ENCODE measurements at places on chromosomes 5 and 9. TPM values are rescaled to one million over a fixed set of nuclear protein-coding genes. Genes with fewer than 3 reads are reported as not detected.

The ARL10 gene
- total RNA-seq, result 29.5 TPM

The SPIN1 gene
- total RNA-seq, result 151 TPM

The PCDHB6 gene
- 2.4 TPM for total RNA-seq

The DRD1 gene
- total RNA-seq, result not detected

The HNRNPK gene
- 716 TPM for total RNA-seq

The GRIN3A gene
- 0.42 TPM for total RNA-seq

The EXOSC2 gene
- 46.5 TPM for total RNA-seq

The IL13 gene
- not detected for total RNA-seq

The SELENOP gene
- total RNA-seq, result 86.3 TPM

The FOXD4 gene
- 0.50 TPM for total RNA-seq

- DNase-seq, result no peak
Observed at GRCh38 chr5:166178411-166179080, 2112.9 kb upstream of the WWC1 start.

DNA sequence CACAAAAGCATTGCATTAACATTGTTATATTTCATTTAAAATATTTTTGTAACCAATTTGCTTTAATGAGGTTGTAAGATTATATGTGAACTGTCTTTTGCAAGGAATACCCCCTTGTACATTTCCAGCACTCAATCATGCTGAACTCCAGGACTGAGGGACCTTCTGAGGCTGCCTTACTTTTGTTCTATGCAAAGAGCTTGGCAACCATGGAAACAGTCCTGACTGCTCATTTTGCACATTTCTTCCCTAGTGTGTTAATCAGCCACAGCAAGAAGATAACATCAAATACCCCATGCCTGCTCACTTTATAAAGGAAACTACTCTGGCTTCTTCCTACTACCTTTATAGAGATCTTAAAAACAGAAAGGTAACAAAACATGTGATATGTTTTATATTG is 355.6 kb upstream of the IZUMO3 start:
- DNase-seq, result no peak

GRCh38 chr5:33975852-33976251 is 8.6 kb downstream of the SLC45A2 start:
- DNase-seq, result no peak

GRCh38 chr5:124650147-124650561 is 96.3 kb downstream of the ZNF608 start:
- no peak for DNase-seq

GRCh38 chr5:149364719-149365118 is 6.9 kb downstream of the PCYOX1L start:
- DNase-seq, result no peak

GRCh38 chr5:43244823-43245565 is 53.0 kb downstream of the NIM1K start:
- DNase-seq, result no peak

GRCh38 chr5:107542428-107542827 is 128.3 kb downstream of the EFNA5 start:
- DNase-seq, result no peak

- no peak for DNase-seq
Observed at GRCh38 chr9:92971776-92972175, 24.5 kb downstream of the FGD3 start.

GRCh38 chr5:93092349-93093105 is 488.5 kb downstream of the NR2F1-AS1 start:
- no peak for DNase-seq

DNA sequence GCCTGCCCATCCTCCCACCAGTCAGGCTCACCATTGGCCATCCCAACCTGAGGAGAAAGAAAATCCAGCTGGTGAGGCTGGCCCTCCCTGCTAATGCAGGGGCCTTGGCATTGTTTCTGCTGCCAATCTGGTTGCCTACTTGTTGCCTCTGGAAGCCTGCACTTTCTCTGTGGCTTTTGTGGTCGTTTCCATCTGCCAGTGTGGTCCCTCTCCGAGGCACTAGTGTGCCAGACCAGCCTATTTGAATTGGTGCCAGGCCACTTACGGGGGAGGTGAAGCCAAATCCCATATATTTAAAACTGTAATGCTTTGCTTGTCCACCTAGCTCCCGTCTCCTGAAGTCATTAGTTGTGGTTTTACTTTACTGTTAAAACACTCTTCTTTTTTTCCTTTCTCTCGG is 213.4 kb upstream of the ADAMTSL1 start:
- DNase-seq, result no peak

GRCh38 chr9:13171261-13171660 is 108.2 kb downstream of the MPDZ start:
- DNase-seq, result no peak

- no peak for DNase-seq
Observed at GRCh38 chr9:109797006-109797405, 17.0 kb downstream of the PALM2AKAP2 start.

DNA sequence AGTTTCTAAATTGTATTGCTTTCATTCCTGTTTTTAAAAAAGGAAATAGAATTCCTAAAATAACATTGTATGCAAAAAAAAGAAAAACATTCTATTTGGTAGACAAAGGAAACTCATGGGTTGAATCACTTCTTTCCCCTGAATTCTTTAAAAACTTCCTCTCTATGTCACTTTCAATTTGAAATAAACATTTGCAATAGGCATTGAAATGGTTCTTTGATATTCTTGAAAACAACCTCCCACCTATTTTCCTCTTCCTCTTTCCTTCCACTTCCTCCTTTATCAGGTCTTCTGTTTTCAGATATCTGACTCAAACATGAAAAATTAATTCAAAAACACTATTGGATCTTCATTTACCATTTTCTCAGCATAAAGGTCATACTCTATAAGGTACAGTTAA is 442.0 kb upstream of the MEF2C start:
- DNase-seq, result no peak

- DNase-seq, result no peak
Observed at GRCh38 chr5:168727547-168727946, 148.4 kb upstream of the PANK3 start.

DNA sequence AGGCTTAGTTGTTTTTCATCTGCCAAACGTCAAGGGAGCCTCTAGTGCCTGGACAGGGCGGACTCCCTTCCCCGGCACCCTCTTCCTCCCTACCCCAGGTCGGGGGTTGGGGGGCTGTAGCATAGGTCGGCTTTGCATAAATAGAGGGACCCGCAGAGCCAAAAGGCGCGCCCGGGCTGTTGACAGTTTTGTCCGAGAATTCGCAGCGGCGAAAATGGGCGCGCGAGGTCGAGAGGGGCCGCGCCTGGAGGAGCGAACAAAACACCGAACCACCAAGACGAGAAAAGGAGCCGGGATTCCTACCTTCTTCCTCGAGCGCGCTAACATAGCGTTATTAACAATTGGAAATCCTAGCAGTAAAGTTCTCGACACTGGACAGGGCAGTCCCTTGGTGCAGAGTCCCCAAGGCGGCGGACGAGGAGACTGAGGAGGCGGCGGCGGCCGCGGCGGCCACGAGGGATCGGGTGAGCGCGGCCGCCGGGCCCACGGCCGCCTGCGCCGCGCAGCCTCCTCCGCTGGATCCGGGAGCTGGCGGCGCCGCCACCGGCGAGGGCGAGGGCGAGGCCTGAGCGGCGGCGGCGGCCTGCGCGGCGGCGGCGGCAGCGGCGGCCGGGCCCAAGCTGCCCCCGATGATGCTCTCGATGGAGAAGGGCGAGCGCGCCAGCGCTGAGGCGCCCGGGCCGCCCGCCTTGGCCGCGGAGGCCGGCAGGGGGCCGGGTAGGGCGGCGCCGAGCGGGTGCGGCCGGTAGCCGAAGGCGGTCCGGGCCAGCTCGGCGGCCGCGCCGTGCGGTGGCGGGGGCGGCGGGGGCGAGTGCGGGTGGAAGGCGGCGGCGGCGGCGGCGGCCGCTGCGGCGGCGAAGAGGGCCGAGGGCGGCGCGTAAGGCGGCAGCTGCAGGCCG is 1.7 kb downstream of the FOXD1 start:
- DNase-seq, result peak; percentile 32

GRCh38 chr9:23850242-23850689 is 24.2 kb upstream of the ELAVL2 start:
- no peak for DNase-seq

DNA sequence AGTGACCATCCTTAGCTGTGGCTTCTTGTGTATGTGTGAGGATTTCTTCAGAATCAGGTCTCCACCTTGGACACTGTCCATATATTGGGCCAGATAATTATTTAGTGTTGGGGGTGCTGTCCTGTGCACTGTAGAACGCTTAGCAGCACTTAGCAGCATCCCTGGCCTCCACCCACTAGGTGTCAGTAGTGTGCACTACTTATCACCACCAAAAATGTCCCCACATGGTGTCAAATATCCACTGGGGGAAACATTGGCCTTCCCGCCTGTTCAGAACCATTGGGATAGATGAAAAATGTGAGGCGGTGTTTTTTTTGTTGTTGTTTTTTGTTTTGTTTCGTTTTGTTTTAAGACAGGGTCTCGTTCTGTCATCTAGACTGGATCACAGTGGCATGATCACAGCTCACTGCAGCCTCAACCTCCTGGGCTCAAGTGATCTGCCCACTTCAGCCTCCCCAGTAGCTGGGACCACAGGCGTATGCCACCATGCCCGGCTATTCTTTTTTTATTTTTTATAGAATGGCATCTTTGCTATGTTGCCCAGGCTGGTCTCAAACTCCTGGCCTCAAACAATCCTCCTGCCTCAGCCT is 67.7 kb downstream of the TENT4A start:
- no peak for DNase-seq

- DNase-seq, result no peak
Observed at GRCh38 chr5:119537704-119538103, 85.4 kb downstream of the HSD17B4 start.

GRCh38 chr5:10896016-10896415 is 135.0 kb upstream of the DAP start:
- no peak for DNase-seq

GRCh38 chr5:18312016-18312415 is 677.8 kb downstream of the TAF11L14 start:
- DNase-seq, result no peak

GRCh38 chr5:131206772-131207171 is 36.0 kb downstream of the LYRM7 start:
- DNase-seq, result no peak

GRCh38 chr9:24912767-24913166 is 367.1 kb upstream of the IZUMO3 start:
- DNase-seq, result no peak

- DNase-seq, result no peak
Observed at GRCh38 chr9:126505697-126506346, 107.9 kb upstream of the LMX1B start.

- no peak for DNase-seq
Observed at GRCh38 chr5:170277867-170278281, 19.7 kb downstream of the LCP2 start.

GRCh38 chr9:128409978-128410377 is 10.7 kb upstream of the CERCAM start:
- no peak for DNase-seq

DNA sequence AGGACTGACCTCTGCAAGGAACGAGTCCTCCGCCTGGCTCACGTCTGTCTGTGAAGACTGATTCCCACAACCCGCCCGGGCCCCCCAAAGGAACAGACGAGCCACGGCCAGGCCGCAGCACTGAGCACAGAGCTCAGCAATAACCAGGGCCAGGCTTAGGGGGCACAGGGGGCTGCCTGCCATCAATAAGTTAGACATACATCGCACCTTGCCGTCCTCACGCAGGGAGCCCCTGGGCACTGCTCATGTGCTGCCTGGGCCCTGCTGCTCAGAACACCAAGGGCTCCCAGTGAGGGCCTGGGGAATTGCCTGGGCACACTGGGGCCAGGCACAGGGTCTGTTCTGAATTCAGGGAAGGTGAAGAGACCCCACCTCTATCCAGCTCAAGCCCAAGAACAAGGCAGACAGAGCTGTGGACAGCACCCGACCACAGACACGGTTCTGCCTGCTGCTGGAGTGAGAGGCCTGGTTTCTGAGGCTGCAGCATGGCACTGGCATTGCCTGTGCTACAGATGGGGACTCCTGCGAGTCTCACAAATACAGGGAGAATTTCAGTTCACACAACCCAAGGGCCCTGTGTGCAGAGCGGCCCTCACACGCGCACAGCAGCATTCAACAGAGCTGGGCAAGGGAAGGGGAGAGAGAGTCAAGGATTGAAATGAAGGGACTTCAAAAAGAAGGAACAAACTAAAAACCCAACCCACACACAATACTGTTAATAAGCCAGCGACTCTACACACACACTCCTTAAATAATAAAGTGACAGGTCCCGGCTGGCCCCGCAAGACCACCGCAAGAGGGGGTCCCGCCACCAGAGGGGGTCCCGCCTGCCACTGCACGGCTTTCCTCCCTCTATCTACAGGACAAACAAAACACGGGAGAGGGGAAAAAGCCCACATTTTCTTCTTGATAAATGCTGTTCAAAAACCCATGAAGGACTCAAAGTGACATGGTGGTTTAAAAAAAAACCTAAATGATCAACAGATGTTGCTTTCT is 32.0 kb downstream of the PRRT1B start:
- DNase-seq, result no peak

DNA sequence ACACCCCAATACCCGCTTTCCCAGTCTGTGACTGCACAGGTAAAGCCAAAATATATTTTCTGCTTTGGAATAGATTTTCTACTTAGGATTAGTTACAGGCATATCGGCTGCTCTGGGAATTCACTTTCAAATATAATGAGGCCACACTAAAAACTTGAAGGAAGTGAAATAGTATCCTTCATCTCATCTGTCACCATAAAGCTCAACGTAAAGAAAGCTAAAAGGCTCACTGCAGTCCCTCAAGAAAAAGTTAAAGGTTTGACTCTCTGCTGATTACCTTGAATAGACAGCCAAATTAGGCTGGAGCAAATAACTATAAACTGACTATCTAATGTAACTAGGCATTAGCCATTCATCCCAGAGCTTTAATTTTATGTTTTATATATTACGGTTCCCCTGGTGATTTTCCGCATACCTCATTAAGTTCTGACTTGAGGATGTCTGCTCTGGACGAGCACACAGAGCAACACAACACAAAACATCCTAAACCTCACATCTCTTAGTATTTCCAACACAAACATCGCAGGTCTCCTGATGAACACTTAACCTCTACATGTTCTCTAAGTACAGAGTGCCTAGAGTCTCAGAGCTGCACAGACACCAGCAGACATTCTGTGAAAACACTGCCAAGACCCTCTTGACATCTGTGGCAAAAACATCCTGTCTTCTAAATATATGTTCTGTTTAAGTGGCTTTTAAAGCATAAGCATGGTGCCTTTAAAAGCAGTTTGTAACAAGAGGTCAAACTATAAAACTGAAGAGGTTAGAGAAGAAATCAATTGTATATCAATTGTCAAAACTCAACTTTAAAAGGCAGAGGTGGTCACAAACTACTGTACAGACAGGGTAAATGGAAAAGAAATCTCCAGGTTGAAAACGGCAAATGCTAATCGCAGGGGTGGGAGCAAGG is 35.4 kb downstream of the ELAVL2 start:
- no peak for DNase-seq

- no peak for DNase-seq
Observed at GRCh38 chr9:133919253-133920115, 72.6 kb downstream of the VAV2 start.

GRCh38 chr9:127263664-127264063 is 910 bp upstream of the GARNL3 start:
- DNase-seq, result no peak

GRCh38 chr5:124182133-124182532 is 564.3 kb downstream of the ZNF608 start:
- DNase-seq, result no peak

- no peak for DNase-seq
Observed at GRCh38 chr5:78829811-78830527, 155.1 kb downstream of the ARSB start.
